T-helper 17 cell (primary cell): ENCODE measurements at places on chromosomes 6 and 20. TPM values are rescaled to one million over a fixed set of nuclear protein-coding genes. Genes with fewer than 3 reads are reported as not detected.

DNA sequence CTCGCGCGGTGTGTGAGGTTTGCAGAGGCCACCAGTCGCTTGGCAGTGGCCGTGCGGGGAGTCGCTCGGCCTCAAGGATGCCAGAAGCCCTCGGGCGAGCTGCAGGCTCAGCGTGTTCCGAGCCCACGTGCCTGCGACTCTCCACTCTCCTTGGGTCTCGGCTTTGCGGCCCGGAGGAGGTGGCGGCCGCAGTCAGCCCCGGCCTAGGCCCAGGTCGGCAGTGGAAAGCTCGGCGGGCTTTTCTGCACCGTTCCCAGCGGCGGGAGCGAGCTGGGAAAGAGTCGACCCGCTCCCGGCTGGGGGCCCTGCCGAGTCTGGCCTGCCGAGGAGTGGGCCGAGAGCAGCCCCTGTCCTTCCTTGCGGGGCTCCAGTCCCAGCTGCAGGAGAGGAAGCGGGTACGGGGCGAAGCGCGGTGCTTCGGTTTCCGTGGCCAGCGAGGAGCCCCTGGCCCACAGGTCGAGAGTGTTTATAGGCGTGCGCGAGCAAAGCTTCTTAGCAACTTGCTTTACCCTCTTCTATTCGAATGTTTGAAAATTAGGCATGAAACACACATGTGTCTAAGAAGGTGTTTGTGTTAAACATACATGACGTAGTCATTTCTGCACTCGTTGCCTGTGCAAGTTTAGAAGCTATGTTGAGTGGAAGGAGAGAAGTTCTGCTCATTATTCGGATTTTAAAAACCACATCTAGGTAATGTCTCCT, 5.6 kb downstream of the FOXC1 start:
- no peak for DNase-seq

DNA sequence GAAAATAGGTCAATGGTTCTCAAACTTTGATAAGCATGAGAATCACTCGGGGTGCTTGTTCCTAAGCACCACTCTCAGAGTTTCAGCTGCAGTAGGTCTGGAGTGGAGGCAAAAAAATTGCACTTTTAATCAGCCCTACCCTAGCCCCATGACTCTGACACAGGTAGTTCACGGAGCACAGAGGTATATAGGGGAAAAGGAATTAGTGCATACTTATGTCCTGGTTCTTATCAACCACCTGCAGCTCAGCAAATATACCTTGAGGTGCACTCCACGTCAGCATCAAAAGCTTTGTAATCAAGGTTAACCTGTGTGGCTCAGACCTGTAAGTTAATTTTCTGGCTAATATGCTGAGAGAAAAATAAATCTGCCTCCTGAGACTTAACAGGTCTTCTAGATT, 138.8 kb upstream of the HMGN3 start:
- no peak for DNase-seq

DNA sequence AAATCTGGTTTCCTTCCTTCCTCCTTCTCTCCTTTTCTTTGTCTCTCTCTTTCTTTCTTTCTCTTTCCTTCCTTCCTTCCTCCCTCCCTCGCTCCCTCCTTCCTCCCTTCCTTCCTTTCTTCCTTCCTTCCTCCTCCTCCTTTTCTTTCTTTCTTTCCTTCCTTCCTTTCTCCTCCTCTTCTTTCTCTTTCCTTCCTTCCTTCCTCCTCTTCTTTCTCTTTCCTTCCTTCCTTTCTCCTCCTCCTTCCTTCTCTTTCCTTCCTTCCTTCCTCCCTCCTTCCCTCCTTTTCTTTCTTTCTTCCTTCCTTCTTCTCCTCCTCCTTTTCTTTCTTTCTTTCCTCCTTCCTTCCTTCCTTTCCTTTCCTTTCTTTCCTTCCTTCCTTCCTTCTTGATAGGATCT, 61.2 kb downstream of the VIP start:
- no peak for DNase-seq

DNA sequence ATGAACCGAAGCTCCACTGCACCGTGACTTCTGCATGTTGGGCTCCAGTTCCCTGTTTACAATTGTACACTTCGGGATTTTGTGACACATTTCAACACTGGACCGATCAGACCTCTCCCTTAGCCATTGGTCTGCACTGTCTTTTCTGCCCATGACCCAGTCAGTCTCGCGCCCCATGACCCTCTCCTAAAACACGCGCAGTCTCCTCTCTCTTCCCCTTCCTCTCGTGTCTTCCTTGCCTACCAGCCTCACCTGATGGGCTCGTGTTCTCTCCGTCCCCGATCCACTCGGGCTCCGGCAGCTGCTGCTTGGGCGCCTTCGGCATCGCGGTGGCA, 535 bp upstream of the ABCF1 start:
- no peak for DNase-seq

GRCh38 chr6:30556066-30556905, at the start of gene GNL1:
GNL1 (minus strand) TSS chr6:30556489; CDS start chr6:30556203, 286 bp downstream.
- peak; percentile 96 for DNase-seq

GRCh38 chr6:147400968-147401367, 107.5 kb upstream of the SAMD5 start:
- DNase-seq: no peak

- DNase-seq: no peak
Observed at GRCh38 chr6:33781131-33781975, 7.6 kb downstream of the LEMD2 start.

GRCh38 chr20:7090811-7091210, 323.3 kb downstream of the BMP2 start:
- no peak for DNase-seq

- DNase-seq: no peak
Observed at GRCh38 chr6:168903613-168904345, 349.9 kb downstream of the THBS2 start.

Gene CASS4
- 7.1 TPM for total RNA-seq

Gene GNAS-AS1
- 0.72 TPM for total RNA-seq

Gene KIAA0408
- total RNA-seq: 5.1 TPM
